Left renal pelvis (tissue), 4 donors: ENCODE measurements at places on chromosomes 1 and 21. TPM values are rescaled to one million over a fixed set of nuclear protein-coding genes. Genes with fewer than 3 reads are reported as not detected.

- no peak for DNase-seq
Observed at GRCh38 chr1:65581119-65581518, 160.7 kb downstream of the LEPR start.

GRCh38 chr21:36511484-36512220, 31.7 kb upstream of the CLDN14 start:
- no peak for DNase-seq

DNA sequence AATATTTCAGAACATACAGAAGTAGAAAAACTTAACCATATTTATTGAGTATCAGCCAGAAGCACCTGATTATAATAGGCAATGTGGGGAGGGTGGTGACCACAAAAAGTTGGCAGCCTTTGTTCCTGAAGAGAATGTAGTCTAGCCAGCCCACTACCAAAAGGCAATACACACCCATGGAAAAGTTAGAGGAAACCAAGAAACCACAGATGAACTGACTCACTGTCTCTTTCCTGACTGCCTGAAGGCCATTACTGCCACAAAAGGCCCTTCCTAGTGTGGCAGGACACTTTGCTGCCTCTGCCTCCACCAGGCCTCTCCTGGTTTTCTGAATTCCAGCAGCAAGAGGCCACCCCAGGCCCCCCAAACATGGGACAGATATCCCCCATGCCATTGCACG, 14.6 kb upstream of the PROX1 start:
- DNase-seq = no peak

Gene MAEL
- polyA plus RNA-seq = 1.4 TPM

- no peak for DNase-seq
Observed at GRCh38 chr1:37471345-37472231, 2.8 kb upstream of the ZC3H12A start.

Gene LIN28A
- 0.10 TPM for polyA plus RNA-seq

- DNase-seq = no peak
Observed at GRCh38 chr1:169943963-169944526, 50.3 kb upstream of the SCYL3 start.

GRCh38 chr21:38323721-38324531, 67.1 kb downstream of the KCNJ15 start:
- no peak for DNase-seq

Gene CNKSR1
- 20.9 TPM for polyA plus RNA-seq

DNA sequence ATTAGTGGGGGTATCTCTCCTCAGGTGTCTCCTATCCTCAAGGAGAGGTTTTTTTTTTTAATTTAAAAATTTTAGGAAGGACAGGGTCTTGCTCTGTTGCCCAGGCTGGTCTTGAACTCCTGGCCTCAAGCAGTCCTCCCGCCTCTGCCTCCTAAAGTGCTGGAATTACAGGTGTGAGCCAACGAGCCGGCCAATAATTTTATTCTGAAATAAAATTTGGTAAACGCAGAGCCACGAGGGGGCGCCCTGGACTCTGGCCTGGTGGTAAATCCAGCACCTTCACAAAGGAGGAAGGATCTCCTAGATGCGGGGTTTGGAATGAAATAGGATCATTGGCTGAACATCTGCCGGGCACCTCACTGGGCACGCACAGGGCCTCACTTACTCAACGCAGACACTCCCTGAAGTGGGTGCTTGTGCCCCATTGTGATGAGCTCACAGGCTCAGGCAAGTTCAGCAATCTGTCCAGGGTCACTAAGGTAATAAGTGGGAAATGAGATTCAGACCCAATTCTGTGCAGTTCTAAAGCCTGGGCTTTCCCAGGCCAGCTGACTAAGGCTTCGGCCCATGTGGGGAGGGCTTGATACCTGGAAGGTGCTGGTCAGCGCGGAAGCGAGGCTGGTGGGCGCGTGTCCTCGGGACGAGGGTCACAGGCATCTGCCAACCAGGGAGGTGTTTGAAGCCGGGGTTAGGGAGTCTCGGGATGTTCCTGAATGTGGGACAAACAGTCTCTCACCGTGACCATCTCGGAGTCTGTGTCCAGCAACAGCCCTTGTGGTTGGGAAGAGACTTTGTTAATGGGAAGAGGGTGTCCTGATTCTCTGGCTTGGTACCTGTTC, 32.7 kb upstream of the ETV3 start:
- no peak for DNase-seq

DNA sequence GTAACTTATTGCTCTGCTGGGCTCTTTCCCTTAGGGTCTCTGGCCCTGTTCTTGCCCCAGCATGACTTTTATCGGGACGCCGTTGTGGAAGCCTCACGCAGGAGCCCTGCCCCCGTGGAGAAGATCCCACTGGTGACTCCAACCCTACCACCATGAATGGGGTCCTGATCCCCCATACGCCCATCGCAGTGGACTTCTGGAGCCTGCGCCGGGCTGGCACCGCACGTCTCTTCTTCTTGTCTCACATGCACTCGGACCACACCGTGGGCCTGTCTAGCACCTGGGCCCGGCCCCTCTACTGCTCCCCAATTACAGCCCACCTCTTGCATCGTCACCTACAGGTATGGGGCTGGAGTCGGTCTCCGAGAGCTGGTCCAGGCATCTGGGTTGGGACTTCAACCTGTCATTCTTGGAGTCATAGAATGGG, 322 bp downstream of the DCLRE1B start:
- no peak for DNase-seq

DNA sequence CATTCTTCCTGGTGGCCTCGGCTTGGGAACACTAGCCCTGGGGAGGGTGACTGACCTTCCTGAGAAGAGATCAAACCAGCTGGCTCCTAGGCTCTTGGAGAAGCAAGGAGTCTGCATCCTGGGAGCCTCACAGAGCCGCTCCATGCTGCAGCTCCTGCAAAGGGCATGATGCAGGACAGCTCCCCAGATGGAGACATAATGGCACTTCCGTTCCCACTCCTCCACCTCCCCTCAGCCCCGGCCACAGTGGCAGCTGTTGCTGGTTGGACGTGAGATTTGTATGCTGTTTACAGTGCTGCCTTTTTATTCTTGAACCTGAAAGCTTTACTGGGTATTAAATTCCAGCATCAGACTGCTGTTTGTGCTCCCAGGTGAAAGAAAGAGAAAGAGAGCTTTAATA, 83.7 kb upstream of the CTTNBP2NL start:
- DNase-seq = no peak

DNA sequence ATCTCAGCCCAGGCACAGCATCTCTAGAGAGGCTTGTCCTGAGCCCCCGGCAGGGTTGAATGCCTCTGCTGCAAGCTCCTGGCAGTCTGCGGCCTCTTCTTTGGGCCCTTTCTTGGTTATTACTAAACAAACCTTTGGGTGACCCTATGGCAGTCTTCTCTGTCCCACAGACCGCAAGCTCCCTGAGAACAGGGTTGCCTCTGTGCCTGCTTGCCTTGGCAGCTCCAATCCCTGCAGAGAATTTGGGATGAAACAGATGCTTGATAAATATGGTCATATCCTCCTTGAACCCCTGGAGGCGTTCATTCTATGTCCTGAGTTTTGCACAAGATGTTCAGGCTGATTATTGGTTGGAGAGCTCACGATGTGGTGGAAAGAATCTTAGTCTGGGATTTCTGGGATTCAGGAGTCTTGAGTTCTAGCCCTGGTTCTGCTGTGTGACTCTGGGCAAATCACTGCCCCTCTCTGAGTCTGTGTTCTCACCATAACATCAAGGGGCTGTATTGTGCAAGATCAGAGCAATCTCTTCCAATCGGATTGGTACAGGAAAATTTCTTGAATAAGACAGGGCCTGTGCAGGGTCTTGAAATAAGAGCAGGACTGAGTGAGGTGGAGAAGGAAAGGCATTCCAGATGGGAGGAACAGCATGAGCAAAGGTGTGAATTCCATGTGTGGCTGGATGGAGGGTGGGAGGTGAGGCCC, 49.6 kb downstream of the EDN2 start:
- DNase-seq = no peak

DNA sequence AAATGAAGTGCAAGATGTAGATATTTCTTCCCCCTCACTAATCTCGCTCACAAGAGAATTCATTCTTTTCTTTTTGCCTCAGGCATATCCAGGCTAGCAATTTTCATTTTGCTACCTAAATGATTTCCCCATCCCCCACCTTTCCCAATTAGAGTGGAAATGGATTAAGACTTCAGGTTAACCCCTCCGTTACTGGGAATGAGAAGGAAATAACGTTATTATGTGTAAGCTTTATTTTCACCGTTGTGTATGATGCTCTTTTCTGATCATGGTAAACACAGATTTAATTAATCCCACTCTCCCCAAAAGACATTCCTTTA, 143.9 kb downstream of the RUNX1 start:
- DNase-seq = no peak

GRCh38 chr1:86429835-86430234, 5.9 kb downstream of the CLCA2 start:
- DNase-seq = peak; percentile 5

Gene DCST2
- polyA plus RNA-seq = 0.78 TPM

- DNase-seq = no peak
Observed at GRCh38 chr1:87179076-87179810, 149.4 kb upstream of the LMO4 start.

- no peak for DNase-seq
Observed at GRCh38 chr1:213260311-213261075, 209.5 kb downstream of the RPS6KC1 start.

Gene ITPKB
- 22.5 TPM for polyA plus RNA-seq

DNA sequence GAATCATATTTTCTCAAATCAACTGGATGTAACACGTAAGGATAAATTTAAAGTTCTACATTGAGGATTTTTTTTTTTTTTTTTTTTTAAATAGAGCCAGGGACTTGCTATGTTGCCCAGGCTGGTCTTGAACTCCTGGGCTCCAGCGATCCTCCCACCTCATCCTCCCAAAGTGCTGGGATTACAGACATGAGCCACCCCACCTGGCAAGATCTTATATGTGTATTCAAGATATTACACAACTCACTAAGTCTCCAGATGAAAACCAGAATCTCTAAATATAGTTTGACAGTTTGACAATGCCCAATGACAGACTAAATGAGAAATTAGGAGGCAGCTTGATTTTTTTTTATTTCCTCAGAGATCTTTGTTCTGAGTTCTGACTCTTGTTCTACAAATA, 6.8 kb downstream of the YY1AP1 start:
- DNase-seq = no peak

DNA sequence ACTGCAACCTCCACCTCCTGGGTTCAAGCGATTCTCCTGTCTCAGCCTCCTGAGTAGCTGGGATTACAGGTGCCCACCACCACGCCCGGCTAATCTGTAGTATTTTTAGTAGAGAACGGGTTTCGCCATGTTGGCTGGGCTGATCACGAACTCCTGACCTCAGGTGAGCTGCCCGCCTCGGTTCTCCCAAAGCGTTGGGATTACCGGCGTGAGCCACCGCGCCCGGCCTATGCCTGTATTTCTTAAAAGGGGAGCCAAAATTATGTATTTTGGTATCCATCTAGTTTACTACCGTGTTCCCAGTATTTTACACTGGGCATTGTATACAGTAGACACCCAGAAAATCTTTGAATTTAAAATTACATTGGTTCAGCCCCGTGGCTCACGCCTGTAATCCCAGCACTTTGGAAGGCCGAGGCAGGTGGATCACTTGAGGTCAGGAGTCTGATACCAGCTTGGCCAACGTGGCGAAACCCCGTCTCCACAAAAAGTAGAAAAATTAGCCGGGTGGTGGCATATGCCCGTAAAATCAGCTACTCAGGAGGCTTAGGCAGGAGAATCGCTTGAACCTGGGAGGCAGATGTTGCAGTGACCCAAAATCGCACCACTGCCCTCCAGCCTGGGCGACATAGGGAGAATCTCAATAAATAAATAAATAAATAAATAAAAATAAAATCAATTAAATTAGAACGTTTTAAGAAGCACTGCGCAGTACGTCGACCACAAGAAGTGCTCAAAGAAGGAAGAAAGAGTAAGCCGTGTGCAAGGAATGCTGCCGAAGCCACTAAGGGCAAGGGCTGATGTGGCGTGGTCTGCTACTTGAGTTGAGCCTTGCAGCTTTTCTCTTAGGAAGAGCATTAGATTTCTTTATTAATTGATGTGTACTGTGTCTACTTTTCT, 1.5 kb upstream of the THRAP3 start:
- DNase-seq = no peak

- DNase-seq = no peak
Observed at GRCh38 chr21:34078915-34079314, 5.5 kb downstream of the MRPS6 start.

Gene VHLL
- not detected for polyA plus RNA-seq

- DNase-seq = no peak
Observed at GRCh38 chr1:31765516-31765915, 1.4 kb upstream of the ADGRB2 start.

GRCh38 chr1:237650809-237651208, 239.9 kb downstream of the ZP4 start:
- no peak for DNase-seq

GRCh38 chr1:97806326-97806725, 114.5 kb downstream of the DPYD start:
- no peak for DNase-seq

Gene BPNT1
- polyA plus RNA-seq = 45.7 TPM

Gene CYP4B1
- polyA plus RNA-seq = 2.1 TPM

- DNase-seq = no peak
Observed at GRCh38 chr1:117250061-117250606, 39.4 kb upstream of the VTCN1 start.

Gene TACSTD2
- polyA plus RNA-seq = 58.5 TPM

Gene B3GALT2
- 16.9 TPM for polyA plus RNA-seq

GRCh38 chr1:37701051-37701450, 8.7 kb downstream of the CDCA8 start:
- no peak for DNase-seq

- DNase-seq = no peak
Observed at GRCh38 chr1:33119532-33120217, 38.7 kb downstream of the AZIN2 start.

Gene PLPPR4
- polyA plus RNA-seq = 1.8 TPM

DNA sequence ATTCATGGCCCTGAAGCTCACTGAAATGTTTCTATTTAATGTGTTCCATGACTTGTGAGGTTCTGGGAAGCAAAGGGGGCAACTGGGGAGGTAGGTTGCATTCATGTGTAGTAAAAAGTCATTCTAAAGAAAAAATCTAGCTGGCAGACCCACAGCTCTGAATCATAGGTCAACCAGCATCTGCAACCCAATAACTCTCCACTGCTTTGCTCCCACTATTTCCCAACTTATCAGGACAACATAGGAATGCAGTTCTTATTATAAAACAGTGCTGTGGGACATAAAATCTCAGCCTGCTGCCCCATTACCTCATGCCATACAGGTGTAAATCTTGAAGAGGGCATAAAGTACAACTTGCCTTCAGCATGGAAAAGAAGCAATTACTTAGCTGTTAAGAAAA, 576.1 kb upstream of the PTBP2 start:
- DNase-seq = no peak

GRCh38 chr1:203340112-203340790, 10.7 kb downstream of the FMOD start:
- no peak for DNase-seq

GRCh38 chr1:4224684-4225467, 324.8 kb upstream of the C1orf174 start:
- no peak for DNase-seq

GRCh38 chr1:225476538-225476988, 48.7 kb upstream of the LBR start:
- no peak for DNase-seq

GRCh38 chr1:48767975-48768510, 8.6 kb downstream of the BEND5 start:
- DNase-seq = no peak

Gene LRRC39
- 3.9 TPM for polyA plus RNA-seq
